Mucosa of gallbladder (tissue), 1 donor: ENCODE measurements at places on chromosomes 3 and 15.

DNA sequence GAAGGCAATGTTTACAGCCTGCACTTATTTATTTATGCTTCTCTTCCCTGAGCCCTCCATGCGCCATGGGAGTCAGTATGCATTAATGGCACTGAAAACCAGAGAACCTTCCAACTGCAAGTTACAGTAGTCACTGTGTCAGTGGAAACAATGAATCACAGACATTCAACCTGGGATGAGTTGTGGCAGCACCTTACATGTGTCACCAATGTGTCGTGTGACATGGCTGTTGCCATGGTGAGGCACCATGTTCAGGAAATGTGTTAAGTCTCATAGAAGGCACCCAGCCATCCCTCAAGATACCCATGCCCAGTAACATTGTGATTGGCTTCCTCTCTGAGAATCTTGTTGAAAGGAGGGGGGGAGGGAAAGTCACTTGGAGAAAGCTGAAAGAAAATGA, 105.0 kb downstream of the FOXP1 start:
- no peak for DNase-seq

GRCh38 chr3:187049462-187050101, 89.7 kb downstream of the RPL39L start:
- DNase-seq = no peak

DNA sequence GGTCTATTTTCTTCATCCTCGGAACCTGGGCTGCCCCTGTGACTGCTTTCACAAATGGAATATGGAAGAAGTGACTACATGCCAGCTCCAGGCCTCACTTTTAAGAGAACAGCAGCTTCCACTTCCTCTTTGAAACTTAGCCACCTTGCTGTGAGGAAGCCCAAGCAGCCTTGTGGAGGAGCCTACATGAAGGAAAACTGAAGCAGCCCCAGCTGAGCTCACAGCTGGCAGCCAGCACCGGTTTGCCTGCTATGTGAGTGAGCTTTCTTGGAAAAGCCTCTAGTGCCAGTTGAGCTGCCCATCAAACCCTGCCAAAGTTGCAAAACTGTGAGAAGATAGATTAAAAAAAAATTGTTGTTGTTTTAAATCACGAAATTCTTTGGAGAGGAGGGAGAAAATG, 498.0 kb upstream of the PROK2 start:
- DNase-seq = no peak

- no peak for DNase-seq
Observed at GRCh38 chr3:67531181-67532101, 123.0 kb downstream of the SUCLG2 start.

DNA sequence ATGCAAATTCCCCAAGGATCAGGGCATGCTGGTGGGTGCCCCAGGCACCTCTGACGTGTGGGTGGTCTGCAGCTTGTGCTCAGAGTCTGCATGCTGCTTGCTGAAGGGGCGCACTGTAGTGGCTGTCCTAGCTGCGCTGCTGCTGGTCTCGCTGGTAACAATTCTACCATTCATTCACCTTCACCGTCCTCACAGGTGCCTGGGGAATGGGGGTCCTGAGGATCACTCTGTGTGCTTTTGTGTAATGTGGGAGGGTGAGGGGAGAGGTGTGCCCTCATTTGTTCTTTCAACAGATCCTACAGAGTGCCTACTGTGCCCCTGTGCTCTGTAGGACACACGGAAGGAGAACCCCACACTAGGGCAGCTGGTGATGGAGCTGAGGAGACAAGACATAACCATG, 2.1 kb upstream of the ITGA11 start:
- no peak for DNase-seq

GRCh38 chr15:49286649-49287404, 116.8 kb downstream of the GALK2 start:
- DNase-seq = no peak

DNA sequence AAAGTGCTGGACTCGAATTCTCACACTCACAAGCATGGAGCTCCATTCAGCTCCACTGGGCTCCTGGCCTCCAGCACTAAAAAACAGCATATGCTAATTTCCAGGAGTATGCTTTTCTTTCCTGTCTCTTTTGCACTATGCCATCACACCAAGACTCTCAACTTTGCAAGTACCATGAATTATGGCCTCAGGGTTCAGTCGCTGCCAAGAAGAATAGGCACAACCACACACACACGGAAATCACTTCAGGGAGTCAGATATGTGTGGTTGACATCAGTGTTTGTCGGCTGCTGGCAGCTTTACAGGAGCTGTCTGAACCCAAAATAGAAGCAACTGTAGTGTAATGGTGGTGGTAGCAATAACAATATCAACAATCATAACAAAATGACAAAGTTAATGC, 305.0 kb upstream of the SLCO3A1 start:
- DNase-seq = no peak

DNA sequence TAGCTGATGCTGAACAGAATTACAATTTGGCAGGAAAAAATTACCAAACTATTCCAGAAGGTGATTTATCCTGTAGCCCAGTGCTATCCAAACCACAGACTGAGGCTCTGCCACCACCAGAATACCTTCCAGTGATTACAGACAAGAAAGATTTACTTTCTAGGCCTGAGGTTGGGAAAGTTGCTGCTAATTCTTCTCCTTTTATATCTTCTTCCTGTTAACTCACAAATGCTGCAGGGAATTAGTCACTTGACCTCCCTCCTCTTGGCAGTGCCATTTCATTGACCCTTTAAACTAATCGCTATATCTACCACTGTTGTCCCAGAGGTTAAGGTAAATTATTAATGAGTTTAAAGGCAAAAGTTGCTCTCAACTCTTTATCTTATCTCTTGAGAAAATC, 118.4 kb downstream of the CTNNB1 start:
- peak; percentile 16 for DNase-seq

DNA sequence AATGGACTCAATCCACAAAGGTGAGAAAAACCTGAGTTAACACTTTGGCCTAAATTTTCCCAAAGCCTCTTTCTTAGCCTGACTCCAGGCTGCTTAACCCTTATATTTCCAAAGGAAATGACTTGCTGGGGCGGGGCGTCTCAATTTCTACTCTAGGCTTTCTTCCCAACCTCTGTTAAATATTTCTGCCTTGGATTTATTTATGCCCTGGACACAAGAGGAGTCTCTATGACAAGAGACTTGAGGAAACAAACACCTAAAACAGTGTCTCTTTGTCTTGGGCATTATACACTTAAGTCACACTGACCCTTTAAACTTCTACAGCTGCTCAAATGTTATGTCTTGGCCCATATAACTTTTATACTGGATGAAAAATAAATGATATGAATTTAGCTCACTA, 28.3 kb upstream of the AP4E1 start:
- no peak for DNase-seq

GRCh38 chr3:57637391-57637790, 40.2 kb upstream of the ARF4 start:
- no peak for DNase-seq

- DNase-seq = no peak
Observed at GRCh38 chr3:129556890-129557547, 14.0 kb downstream of the H1-8 start.

- DNase-seq = no peak
Observed at GRCh38 chr3:157087373-157087772, 72.6 kb downstream of the CCNL1 start.
